Cardiac fibroblast (primary cell): ENCODE measurements at places on chromosomes 1 and 21.

DNA sequence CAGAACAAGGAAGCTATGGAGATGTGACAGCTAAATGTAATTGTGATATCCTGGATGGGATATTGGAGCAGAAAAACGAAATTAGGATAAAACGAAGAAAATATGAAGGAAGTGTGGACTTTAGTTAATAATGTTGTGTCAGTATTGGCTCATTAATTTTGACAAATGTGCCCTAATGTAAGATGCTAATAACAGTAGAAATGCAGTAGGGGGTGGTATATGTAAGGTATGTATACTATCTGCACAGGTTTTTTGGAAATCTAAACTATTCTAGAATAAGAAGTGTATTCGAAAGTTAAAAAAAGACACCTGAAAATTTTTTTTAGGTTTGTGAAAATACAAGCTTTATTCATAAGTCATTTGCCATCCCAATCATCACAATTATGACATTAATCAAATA is 421.4 kb upstream of the B3GALT2 start:
- no peak for DNase-seq

DNA sequence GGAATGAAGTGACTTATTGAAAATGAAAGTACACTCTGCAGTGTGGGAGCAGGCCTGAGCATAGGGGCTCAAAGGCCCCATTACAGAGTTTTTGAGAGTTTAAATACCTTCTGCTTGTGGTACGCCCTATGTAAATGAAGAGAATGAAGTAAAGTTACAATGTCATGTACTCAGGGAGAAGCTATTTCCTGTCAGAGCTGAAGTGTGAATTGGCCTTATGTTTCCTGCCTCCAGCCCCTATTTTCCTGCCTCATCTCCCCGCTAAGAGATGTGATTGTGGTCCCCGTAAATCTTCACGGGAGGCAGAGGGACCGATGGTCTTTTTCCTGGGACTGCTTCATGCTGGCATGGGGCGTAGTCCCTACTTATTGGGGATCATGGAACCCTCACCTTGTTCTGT is 2.5 kb upstream of the ZNF683 start:
- no peak for DNase-seq

GRCh38 chr1:9621032-9621431 is 30.5 kb upstream of the PIK3CD start:
- no peak for DNase-seq

- no peak for DNase-seq
Measured at GRCh38 chr21:45252448-45252925, 35.2 kb downstream of the POFUT2 start.

- DNase-seq = no peak
Measured at GRCh38 chr1:14108356-14109275, 408.6 kb downstream of the PRDM2 start.

GRCh38 chr1:174693085-174693484 is 245.3 kb downstream of the GPR52 start:
- no peak for DNase-seq

DNA sequence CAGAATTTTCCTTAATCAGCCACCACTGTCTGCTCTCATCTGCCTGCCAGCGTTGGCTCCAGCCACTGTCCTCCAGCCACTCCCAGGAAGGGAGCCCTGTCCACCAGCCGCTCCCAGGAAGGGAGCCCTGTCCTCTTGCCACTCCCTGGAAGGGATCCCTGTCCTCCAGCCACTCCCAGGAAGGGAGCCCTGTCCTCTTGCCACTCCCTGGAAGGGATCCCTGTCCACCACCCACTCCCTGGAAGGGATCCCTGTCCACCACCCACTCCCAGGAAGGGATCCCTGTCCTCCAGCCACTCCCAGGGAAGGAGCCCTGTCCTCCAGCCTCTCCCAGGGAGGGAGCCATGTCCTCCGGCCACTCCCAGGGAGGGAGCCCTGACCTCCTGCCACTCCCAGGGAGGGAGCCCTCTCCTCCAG is 726.5 kb downstream of the PTPRU start:
- no peak for DNase-seq

GRCh38 chr1:166950156-166950555 is 25.2 kb downstream of the ILDR2 start:
- no peak for DNase-seq

DNA sequence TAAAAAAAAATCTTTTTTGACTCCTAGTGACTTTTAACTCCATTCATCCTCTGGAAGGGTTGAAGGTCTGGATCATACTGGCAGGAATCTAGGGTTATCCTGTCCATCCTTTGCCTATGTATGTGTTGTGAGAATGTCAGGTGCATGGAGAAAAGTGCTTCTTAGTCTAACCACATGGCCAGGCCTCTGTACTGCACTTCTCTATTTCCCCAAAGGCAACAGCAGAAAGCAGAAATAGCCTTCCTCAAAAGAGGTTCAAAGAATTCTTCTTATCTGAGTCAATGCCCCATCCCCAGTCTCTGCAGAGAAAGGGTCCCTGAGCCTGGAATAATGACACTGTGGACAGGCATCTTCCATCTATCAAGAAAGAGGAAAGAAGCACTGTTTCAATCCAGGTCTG is 85.7 kb upstream of the CD34 start:
- no peak for DNase-seq

GRCh38 chr1:18703041-18703621 is 72.5 kb downstream of the PAX7 start:
- no peak for DNase-seq

- DNase-seq = no peak
Measured at GRCh38 chr21:42706765-42707164, 53.3 kb downstream of the PDE9A start.

DNA sequence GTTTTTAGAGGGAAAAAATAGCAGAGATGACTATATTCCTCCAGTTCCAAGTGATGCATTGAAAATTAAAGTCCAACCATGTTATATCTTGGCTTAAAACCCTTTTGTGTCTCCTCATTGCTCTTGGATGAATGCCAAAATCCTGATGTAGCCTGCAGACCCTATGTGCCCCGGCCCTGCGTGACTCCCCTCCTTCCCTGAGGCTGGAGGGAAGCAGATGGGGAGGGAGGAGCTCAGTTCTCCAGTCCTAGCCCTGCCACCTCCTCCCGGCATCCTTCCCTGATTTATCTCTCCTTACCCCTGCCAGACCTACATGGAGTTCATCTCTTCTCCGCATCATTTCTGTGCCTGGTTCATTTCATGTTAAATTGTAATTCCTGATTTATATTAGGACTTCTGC is 397.4 kb downstream of the PTPRU start:
- DNase-seq = no peak

GRCh38 chr1:37147392-37147831 is 113.1 kb upstream of the GRIK3 start:
- no peak for DNase-seq

DNA sequence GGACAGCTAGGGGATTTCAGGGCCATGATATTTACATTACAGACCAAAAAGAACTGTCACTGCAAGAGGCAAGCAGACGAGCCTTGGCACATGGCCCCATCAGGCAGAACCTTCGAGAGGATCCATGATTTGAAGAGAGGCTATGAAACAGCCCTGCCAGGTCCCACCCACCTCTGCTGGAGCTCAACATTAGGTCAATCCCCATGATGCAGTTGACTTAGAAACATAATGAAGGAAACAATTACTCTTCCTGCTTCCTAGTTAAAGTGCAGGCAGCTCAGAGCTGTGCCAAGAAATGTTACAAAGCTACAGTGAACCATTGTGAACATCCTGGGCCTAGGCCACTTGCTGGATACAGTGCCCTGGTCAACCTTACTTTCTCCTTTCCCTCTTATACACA is 41.7 kb upstream of the PTCH2 start:
- DNase-seq = peak; percentile 31
